Putamen (tissue), 1 donor: ENCODE measurements at places on chromosomes 2 and 18.

DNA sequence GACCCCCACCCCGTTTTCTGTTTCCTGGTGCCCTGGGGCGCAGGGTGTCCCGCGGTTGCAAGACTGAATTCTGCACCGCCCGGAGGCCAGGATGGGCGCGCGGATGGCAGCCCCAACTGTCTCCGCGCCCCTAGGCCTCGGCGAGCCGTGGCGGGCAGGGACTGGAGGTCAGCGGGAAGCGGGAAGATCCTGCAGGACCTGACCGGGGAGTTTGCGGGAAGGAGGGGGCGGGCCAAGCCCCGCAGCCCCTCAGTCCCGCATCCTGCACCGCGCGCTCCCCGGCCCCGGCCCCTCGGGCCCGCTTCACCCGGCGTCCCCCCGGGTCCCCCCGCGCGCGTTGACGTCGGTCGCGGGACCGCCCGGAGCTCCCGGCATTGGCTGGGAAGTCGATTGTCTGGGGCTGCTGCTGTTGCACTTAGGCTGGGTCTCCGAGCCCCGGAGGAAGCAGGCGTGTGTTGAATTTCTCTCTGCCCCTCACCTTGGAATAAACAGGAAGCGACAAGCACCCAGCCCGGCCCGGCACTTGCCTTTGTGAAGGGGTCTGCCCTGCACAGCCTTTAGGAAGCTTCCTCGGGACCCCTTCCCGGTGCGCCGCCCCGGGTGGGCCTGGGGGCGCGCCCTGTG lies at the start of gene LDLRAD4:
LDLRAD4 (plus strand) TSS at position 393 of the 624 bp plus-strand sequence.
- peak; percentile 75 for DNase-seq

DNA sequence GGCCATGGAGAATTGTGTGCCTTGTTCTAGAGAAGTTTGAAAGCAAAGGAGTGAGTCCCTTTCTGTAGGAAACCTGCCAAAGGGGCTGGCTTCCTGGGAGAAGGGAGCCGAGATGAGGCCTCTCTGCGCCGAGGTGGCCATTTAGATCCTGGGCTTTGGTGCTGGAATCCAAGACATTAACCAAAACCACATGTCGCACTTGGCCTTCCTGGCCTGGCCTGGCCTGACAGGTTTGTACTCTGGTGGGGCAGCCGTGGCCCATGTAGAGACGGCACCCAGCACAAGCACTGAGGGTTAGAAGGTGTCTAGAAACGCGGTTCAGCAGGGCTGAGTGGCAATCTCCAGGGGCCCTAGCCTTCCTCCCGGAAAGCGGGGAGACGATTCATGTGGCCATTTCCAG lies 7.1 kb downstream of the CNNM3 start:
- DNase-seq, result no peak

DNA sequence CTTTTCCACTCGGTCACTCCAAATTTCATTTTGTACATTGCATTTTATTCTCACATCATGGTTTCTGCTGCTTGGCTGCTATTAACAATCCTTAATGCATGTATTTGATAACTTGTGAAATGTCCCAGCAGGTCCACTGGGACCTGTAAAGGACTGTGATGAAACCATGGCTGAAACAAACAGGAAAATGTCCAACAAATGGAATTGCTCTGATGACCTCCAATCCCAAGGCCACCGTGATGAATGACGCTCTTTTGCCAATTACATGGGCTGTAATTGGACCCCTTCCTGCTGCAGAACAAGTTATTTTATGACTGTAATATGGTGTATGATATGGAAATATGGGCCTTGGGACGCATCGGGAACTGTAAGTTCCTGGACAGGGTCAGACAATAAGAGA lies 224.2 kb upstream of the CXCR4 start:
- no peak for DNase-seq

- DNase-seq, result no peak
Observed at GRCh38 chr18:54100920-54101470, 123.5 kb downstream of the MBD2 start.

GRCh38 chr18:7637269-7637668 lies 70.2 kb downstream of the PTPRM start:
- no peak for DNase-seq

DNA sequence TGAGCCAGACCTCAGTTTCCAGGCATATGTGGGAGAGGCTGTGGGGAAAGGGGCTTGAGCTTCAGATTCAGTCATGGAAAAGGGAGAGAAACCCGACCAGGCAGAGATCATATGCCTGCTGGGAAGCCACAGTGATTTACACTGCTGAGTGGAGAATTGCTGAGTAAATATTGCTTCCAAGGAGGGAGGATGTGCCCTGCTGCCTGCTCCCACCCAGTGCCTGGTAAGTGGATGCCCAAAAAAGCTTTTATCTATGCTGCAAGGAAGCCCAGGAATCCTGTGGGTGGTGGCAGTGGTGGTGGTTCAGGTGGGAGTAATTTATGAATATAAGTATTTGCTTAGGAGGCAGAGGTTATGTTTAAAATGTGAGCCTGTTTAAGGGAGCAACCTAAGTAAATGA lies 39.5 kb downstream of the INO80C start:
- peak; percentile 52 for DNase-seq

- DNase-seq, result no peak
Observed at GRCh38 chr2:118255301-118255700, 167.0 kb downstream of the INSIG2 start.

GRCh38 chr2:24403832-24404212 lies 43.5 kb upstream of the ITSN2 start:
- no peak for DNase-seq

- DNase-seq, result no peak
Observed at GRCh38 chr2:15901808-15902130, 38.6 kb upstream of the MYCN start.

DNA sequence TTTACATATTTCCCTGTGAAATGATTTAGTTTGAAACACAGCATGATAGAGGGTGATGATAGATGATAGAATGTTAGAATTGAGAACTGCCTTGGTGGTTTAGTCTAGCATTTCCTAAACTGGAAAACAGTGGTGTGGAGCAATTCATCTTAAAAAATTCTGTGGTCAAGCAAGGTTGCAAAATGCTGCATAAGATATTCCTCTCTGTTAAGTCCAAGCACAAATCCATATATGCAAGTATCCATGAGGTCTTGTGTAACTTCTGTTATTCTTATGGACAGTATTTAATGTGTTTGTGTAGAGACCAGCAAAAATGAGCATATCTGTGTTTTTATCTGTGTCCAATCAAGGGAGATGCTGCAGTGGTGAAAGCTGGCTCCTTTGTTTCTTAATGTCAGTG lies 30.0 kb downstream of the CPS1 start:
- DNase-seq, result no peak

GRCh38 chr2:30862054-30862651 lies 54.9 kb upstream of the CAPN13 start:
- DNase-seq, result peak; percentile 71
